Lower leg skin (tissue), 4 donors: ENCODE measurements at places on chromosomes 5 and 9. TPM values are rescaled to one million over a fixed set of nuclear protein-coding genes. Genes with fewer than 3 reads are reported as not detected.

- DNase-seq: no peak
Measured at GRCh38 chr5:172658391-172658790, 17.3 kb downstream of the NEURL1B start.

- no peak for DNase-seq
Measured at GRCh38 chr9:122991370-122991830, 42.1 kb upstream of the GPR21 start.

DNA sequence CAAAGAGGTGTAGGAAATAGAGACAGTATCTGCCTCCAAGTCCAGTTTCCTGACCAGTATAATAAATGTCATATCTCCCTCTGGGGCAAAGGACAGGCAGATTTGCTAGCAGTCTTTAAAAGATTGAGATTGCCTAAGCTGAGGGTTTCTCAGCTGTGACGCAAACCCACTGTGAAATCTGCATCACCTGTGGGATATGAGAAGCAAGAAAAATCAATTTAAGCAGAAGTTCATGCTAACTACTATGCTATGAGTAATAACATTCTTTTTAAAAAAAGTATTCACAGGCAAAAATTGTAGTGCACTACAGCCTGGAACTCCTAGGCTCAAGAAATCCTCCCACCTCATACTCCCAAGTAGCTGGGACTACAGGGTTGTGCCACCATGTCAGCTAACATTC lies 168.1 kb upstream of the POC5 start:
- DNase-seq: no peak

FCN2 gene
- 0.29 TPM for total RNA-seq

GRCh38 chr9:111937781-111938426 lies 41.3 kb downstream of the UGCG start:
- peak; percentile 31 for DNase-seq

PAIP2 gene
- total RNA-seq: 81.5 TPM

CDH9 gene
- total RNA-seq: not detected

DNA sequence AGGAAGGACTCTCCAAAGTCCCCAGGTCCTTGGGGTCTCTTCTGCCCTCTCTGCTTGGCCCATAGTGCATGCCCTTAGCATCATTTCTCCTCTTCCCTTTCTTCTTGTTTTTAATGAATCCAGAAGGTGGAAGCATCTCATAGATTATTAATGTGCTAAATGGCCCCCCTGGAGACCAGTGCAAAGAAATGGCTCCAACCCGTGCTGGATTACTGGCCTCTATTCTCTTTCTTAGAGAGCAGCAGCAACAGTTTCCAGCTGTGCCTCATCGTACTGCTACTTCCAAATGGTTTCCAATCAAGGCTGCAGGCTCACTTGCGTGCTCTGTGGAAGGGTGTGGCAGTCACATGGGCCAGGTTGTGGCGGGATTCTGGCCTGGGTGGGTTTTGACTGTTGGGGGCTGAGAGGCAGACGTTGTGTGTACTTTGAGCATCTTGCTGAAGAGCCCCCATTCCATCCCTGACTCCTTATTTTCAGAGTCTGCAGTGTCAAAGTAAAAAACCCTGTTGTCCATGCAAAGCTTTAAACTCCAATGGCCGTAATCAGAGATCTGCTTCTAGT lies 139.7 kb downstream of the GABBR2 start:
- peak; percentile 74 for DNase-seq

LAMC3 gene
- total RNA-seq: 23.0 TPM

- DNase-seq: no peak
Measured at GRCh38 chr5:135032999-135033861, 798 bp downstream of the PITX1 start.

DNA sequence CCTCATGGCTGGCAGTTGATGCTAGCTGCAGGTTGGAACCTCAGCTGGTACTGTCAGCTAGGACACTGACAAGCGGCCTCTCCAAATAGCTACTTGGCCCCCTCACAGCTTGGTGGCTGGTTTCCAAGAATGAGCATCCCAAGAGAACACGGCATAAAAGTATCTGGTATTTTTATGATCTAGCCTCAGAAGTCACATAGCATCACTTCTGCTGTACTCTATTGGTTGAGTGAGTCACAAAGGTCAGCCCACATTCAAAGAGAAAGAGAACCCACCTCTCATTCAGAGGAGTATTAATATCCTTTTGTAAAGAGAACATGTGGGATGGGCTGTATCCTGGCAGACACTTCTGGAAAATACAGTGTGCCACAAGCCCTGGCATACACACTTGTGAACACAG lies 6.0 kb upstream of the SIL1 start:
- DNase-seq: no peak

DNA sequence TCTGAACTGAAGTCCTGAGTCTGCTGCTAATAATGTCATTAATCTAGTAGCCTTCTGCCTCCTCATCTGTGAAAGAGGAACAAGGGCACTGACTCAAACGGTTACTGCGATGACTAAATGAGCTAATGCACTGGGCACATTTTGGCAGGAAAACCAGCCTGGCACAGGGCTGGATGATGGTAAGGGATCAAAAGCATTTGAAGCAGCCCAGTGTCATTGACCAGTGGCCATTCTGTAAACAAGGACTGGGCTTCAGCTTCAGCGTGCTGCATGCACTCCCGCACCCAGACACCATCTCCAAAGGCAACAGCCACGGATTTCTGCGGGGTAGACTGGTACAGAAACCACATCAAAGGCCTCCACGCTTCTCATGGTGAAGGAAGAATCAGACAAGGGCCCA lies 8.0 kb downstream of the GCNT4 start:
- DNase-seq: no peak

DNA sequence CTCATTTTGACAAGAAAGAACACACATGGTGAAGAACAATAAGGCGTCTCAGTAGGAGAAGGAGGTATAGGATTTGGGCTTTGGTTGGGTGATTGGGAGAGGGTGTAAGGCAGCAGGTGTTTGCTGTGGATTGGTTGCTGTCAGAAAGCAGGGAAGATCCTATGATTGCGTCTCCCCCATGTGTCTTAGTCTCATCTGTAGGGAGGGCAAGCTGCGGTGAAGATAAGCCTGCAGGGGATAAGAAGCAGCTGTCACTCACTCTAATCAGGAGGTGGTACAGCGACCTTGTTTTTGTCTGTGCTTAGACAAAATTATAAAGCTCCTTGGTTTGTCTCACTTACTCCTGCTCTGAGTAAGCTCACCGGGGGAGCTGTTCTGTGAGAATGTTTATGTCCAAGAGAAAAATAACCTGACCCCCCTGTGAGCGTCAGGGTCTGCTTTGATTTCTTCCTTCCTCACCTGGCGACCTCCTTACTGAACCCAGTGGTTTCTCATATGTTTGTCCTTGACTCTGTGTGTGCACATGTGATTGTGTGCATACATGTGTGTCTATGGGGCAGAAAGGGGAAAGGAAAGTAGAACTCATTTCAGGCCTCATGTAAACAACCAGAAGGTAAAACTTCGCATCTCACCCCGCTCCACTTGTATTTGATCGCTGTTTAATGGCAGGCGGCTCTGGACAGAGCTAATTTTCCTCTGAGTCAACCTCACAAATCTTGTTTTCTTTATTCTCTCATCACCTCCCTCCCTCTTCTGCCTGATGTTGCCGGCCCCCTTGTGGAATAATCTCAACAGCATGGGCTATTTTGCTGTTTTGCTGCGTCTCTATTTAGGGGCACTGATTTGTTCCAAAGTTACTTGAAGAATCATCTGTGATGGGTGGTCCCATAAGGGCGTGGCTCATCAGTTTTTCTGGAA lies 105.6 kb downstream of the TENT4A start:
- DNase-seq: no peak

- peak; percentile 82 for DNase-seq
Measured at GRCh38 chr9:34493972-34494535, 28.7 kb downstream of the ENHO start.

GRCh38 chr9:128078504-128079434 lies 10.7 kb downstream of the SLC25A25 start:
- DNase-seq: no peak
